ENCODE measurements at places on chromosomes 5 and 9. TPM values are rescaled to one million over a fixed set of nuclear protein-coding genes. Genes with fewer than 3 reads are reported as not detected.

SCGB3A1 gene
- not detected for total RNA-seq

GRCh38 chr5:42943931-42944631 is 96.0 kb downstream of the ANXA2R start:
- DNase-seq, result no peak

- DNase-seq, result no peak
Observed at GRCh38 chr5:172059661-172060100, 53.2 kb upstream of the FBXW11 start.

DNA sequence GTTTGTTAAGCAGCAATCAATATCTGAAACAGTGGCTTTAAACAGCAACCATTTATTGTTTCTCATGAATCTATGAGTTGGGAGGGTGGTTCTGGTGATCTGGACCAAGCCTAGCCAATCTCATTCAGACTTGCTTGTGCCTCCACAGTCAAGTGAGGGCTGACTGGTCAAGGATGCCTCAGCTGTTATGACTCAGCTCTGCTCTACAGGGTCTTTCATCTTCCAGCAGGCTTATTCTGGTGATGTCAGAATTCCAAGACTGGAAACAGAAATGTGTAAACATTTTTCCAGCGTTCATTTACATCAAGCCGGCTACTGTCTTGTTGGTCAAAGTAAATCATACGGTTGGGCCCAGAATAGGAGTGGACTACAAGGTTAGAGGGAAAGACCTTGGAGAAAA is 2.5 kb upstream of the PIP5K1B start:
- DNase-seq, result no peak
